H54 (cell line): ENCODE measurements at places on chromosomes 12 and 14.

GRCh38 chr12:120650233-120650690 lies 9.8 kb downstream of the CABP1 start:
- no peak for DNase-seq

GRCh38 chr14:69980457-69981425 lies 101.5 kb downstream of the SMOC1 start:
- DNase-seq: no peak

DNA sequence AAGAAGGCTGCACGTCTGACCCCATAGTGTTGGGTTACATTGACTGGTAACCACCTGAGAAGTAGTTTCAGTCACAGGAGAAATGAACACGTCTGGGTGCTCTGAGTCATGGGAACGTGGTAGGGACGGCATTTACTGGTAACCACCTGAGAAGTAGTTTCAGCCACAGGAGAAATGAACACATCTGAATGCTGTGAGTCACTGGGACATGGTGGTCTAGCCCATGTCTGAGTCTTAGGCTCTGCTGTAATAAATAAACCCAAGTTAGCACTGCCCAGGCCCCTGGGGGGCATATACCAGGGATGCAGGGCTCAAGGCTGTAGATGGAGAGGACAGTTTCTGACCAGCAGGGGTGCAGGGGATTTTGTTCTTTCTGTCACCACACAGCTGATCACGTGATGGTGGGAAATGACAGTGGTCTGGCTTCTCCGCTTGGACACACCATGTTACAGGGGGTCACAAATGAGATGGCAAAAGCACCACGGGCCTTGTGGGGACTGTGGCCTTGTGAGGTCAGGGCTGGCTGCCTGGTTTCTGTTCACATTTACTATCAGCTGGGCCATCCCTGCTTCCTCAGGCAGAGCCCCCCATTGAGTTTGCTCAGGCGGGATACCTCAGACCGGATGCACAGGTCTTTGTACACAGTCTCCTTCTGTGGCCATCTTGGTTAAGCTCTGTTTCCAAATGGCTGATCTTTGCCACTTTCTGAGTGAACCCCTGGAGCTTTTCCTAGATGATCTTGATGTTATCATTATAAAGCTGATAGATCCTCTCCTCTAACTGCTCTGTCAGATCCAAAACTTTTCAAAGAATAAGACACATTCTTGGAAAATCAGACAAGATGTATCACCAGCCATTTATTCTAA lies 9.8 kb upstream of the C12orf42 start:
- no peak for DNase-seq

DNA sequence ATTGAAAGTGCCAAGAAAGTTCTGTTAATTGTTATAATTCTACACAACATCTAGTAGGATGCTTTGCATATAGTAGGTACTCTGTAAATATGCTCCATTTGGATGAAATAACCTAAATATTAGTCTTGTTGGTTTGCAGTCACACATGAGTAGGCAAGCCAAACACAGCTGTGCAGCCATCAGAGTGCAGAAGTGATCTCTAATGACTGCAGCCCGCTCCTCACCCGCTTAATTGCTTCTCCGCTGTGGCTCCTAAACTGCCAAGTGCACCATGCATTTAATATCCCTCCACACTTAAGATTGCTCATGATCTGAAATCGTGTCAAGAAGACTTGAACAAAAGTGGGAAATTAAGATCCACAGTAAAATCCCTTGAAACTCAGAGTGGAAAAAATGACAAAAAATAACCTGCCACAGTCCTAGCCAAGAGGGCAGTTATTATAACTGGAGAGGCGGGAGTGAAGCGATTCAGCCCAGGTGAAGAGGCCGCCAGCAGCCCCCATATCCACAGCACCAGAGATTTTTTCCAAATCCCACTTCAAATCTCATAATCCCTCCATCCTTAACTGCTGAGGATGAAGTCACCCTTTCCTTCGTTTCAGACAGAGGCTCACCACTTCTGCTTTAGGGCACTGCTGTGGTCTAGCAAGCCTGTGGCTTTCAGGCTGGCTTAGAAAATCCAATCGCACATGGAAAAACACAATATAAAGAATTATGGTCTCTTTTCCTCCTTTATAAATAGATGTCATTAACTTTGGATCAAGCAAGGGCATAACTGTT lies 69.5 kb downstream of the TMEM30B start:
- no peak for DNase-seq

DNA sequence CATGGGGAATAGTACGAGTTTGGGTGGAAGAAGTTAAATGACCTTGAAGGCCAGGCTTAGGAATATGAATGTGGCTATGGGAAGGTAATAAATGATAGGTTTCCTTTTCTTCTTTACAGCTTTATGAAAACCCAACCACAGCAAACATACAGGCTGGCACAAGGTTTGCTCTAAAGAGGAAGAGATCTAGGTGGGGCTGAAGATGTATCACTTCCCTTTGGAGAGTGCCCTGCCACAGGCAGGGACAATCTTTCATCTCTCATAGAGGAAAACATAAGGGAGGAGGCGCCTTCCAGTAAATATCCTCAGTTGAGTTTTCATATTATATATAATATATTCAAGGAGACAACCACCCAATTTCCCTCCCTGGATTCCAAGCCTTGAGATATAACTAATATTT lies 72.9 kb upstream of the FRMD6 start:
- DNase-seq: no peak

GRCh38 chr12:105814283-105814682 lies 324.5 kb downstream of the NUAK1 start:
- no peak for DNase-seq

DNA sequence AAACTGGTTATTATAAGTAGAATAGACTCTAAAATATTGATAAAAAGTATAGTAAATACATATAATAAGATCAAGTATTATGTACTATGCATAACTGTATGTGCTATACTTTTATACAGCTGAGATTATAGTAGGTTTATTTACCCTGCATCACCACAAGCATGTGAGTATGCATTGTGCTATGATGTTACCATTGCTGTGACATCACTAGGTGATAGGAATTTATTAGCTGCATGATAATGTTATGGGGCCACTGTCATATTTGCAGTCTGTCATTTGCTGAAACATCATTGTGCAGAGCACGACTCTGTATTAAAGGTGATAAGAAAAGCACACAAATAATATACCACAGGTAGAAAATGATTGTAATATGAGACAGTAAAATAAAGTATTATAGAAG lies 385.6 kb downstream of the ZFP36L1 start:
- no peak for DNase-seq

DNA sequence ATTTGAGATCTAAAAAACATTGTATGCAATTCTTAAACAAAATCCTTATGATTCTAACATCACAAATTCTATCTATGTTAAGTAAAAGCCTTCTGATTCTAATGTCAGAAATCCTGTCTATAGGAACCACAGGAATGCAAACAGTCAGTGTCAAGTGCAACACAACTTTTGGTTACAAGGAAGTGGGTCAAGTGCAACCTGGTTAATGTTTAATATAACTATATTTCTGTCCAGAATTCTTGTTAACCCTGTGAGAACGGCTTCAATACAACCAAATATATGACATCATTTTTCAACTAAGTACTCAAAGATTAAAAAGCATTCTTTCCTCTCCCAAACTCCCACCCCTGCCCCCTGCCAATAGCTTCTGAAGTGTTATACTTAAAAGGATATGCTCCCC lies 107.9 kb upstream of the PLEKHA5 start:
- no peak for DNase-seq

DNA sequence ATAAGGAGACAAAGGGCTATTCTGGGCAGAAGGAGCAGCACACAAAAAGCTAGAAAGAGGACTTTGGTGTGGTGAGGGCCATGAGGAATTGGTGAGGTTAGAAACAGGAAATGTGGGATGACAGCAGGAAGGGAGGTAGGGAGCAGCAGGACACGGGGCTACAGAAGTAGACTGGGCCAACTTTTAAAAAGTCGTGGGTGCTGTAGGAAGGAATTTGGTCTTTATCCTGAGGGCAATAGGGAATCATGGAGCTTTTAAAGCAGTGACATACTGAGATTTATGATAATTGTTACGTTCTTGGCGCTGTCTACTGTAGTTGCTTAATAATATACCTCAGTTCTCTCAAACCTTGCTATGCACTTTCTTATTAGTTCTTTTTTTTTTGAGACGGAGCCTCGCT lies 8.2 kb upstream of the CHURC1 start:
- no peak for DNase-seq

DNA sequence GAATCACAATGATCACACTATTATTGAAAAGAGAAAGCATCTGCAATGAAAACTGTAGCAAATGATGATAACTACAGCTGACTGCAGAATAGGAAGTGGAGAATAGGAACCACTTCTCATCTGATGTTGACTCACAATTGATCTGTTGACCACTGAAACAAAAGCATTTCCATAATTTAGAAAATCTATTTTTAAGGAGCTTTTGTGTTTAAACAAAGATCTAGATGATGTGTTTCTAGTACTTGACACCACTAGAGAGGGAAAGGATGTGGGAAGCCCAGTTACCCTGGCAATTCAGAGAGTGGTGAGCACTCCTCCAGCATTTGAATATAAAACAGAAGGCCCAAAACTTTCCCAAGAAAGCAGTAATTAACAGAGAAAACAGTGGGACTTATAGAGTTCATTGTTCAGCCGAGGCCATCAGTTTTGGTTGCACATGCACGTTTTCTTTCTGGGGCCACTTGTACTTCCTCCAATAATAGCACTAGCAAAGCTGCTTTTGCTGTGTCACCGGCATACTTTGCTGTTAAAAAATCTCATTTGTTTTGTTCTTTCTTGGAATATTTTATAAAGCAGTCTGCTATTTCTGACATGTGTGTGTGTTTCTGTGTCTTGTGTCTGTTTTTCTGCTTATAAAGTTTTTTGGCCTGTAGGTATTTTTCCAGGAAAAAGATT lies 76.1 kb upstream of the HECTD1 start:
- DNase-seq: no peak

DNA sequence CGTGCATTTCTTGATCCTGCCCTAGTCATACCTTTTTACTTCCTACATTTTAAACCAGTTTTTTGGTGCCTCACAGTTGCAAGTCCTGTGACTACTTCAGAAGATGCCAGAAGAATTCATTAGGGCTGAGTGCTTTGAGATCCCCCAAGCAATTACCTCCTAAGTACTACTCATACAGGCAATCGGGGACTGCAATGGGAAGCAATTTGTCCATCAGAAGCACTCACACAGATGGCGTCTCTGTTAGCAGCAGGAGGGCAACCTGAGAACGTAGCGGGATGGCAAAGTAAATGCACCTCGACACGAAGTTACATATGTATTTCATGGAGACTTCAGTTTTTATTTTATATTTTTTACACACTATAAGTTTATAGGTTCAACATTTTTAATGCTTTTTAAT lies 188.3 kb downstream of the CAPZA3 start:
- DNase-seq: no peak

- peak; percentile 35 for DNase-seq
Observed at GRCh38 chr14:92785667-92786426, 8.3 kb upstream of the GOLGA5 start.

- no peak for DNase-seq
Observed at GRCh38 chr14:83733670-83734069, 1796.3 kb upstream of the FLRT2 start.

GRCh38 chr12:111653596-111653995 lies 32.2 kb downstream of the BRAP start:
- no peak for DNase-seq

DNA sequence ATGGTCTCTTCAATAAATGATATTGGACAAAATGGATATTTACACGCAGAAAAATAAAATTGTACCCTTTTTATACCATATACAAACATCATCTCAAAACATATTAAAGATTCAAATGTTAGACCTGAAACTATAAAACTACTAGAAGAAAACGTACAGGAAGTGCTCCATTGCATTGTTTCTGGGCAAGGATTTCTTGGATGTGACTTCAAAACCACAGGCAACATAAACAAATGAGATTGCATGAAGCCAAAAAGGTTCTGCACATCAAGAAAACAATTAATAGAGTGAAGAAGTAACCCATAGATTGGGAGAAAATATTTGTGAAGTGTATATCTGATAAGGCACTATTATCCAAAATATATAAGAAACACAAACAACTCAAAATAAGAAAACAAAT lies 812.4 kb downstream of the NRXN3 start:
- DNase-seq: no peak

GRCh38 chr12:124170760-124171159 lies 124.1 kb upstream of the RFLNA start:
- DNase-seq: no peak

DNA sequence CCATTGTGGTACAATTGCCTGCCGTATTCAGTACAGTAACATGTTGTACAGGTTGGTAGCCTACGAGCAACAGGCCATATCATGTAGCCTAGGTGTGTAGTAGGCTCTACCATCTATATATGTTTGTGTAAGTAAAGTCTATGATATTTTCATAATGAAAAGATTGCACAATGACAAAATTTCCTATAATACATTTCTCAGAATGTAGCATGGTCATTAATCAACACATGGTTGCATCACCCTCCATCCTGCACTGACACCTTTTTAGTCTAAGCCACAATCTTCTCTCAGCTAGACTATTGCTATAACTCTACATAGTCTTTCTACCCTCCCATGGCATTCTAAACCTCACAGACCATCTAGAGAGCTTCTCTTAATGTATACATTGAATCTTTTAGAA lies 158.5 kb upstream of the HMGA2 start:
- DNase-seq: no peak

DNA sequence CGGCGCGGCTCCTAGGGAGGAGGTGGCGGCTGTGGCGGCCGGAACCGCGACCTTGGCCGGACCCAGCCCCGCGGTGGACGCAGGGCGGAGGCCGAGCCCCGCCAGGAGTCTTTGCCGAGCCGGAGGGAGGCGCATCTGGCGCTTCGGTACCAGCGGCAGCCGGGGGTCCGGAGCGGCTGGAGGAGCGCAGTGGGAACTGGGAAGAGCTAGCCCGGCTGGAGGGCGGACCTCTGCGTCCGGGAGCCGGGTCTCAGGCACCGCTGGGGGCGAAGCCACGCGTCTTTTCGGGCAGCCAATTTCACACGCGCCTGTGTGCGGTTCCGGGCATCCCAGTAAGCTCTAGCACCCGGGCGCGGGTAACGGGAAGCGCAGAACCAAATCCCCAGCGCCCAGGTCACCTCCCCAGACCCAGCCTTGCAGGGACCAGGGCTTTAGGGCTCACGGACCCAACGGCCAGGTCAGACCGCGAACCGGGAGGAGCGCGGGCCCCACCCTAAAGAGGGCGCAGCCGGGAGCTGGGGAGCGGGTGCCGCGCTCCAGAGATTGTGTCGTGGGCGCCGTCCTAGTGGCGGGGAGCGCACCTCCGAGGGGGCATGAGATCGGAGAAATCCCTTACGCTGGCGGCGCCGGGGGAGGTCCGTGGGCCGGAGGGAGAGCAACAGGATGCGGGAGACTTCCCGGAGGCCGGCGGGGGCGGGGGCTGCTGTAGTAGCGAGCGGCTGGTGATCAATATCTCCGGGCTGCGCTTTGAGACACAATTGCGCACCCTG lies 89.4 kb downstream of the GALNT8 start:
- no peak for DNase-seq

GRCh38 chr14:100306101-100306997 lies at the start of gene SLC25A29:
SLC25A29 (minus strand) TSS chr14:100306444; CDS start chr14:100306232, 212 bp downstream.
- DNase-seq: peak; percentile 97

GRCh38 chr14:31435276-31435675 lies 14.9 kb upstream of the HEATR5A start:
- DNase-seq: no peak

DNA sequence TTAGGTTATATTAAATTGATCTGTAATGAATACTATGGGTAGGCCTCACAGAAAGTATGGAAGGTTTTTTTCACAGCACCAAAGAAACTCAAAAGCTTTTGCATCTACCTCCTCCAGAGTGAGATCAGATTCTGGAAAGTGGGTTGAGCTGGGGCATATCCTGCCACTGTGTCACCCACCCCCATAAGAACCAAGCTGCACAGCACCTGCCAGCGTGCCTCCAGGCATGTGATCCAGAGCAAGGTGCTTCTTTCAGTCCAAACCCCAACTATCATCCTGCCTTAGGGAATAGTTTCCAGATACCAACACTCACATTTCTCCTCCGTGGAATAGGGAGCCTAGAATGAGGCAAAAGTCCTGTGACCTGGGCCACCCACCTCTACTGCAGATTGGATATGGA lies 42.6 kb upstream of the PRB2 start:
- no peak for DNase-seq
